Immature natural killer cell (primary cell): ENCODE measurements at places on chromosomes 3 and 15. TPM values are rescaled to one million over a fixed set of nuclear protein-coding genes. Genes with fewer than 3 reads are reported as not detected.

DNA sequence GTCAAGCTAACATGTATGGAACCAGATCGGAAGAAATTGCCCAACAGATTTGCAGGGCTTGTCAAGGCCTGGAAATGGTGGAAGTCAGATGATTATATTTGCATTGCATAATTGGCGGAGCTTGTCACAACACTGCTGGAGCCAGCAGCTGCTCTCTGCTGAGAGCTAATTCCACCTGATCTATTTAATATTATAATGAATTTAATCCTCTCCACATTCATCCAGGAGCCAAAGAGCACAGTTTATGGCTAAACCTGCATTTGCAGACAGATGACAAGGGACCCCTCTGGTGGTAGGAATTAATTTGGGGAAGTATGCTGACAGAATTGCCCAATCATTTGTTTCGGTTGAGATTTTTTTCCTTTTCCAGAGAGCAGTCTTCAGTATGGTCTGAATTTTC is 730.2 kb downstream of the TUSC7 start:
- H3K36me3 ChIP-seq: no peaks in the 10 kb centered on the region
- no peaks in the 10 kb centered on the region for H3K27me3 ChIP-seq

DNA sequence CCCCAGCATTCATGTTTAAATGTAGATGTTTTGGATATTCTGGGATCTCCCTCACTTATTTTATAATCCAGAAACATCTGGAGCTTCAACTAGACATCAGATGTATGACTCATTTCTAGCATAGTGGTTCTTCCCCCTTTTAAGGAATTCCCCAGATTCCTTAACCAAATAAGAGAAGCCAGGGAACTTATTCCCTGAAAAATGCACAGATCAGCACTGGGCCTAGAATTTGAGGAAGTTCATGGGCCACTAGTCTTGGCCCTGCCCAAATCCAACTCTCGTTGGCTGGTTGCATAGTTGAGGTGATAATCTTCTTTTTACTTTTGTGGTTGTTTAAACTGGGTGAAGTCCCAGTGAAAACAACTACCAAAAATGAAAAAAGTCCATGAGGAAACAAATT is 20.4 kb downstream of the RARRES1 start:
- no peaks in the 10 kb centered on the region for H3K27me3 ChIP-seq
- H3K4me3 ChIP-seq: no peak overlapping the region
- H3K36me3 ChIP-seq: peaks cover 45% of the 10 kb centered on the region
- H3K4me1 ChIP-seq: peaks cover 25% of the 10 kb centered on the region

DNA sequence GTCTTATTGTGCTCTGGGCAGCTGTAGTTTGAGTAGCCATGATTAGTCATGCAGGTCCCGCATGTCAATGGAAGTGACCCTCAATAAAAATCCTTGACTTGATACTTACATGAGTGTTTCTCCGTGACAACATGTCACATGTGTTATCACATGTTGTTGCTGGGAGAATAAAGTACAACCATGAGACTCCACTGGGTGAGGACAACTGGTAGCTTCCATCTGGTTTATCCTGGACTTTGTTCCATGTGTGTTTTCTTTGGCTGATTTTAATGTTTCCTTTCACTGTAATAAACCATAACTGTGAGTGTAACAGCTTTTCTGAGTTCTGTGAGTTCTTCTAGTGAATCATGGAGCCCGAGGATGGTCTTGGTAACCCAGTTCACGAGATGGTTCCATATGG is 63.1 kb upstream of the NDN start:
- H3K27me3 ChIP-seq: no peaks in the 10 kb centered on the region
- DNase-seq: no peak
- no peak overlapping the region for H3K4me3 ChIP-seq
- no peaks in the 10 kb centered on the region for H3K4me1 ChIP-seq
- H3K27ac ChIP-seq: no peak overlapping the region

GRCh38 chr15:93332168-93332553 is 243.2 kb upstream of the RGMA start:
- no peak overlapping the region for H3K27ac ChIP-seq
- H3K36me3 ChIP-seq: no peaks in the 10 kb centered on the region
- no peaks in the 10 kb centered on the region for H3K4me1 ChIP-seq
- peaks cover 7% of the 10 kb centered on the region for H3K27me3 ChIP-seq
- no peak for DNase-seq
- H3K4me3 ChIP-seq: no peak overlapping the region

- H3K36me3 ChIP-seq: peaks cover 21% of the 10 kb centered on the region
- H3K27me3 ChIP-seq: no peaks in the 10 kb centered on the region
- DNase-seq: no peak
- peaks cover 54% of the 10 kb centered on the region for H3K4me1 ChIP-seq
These were observed 26.4 kb downstream of the CBLB start for GRCh38 chr3:105842449-105842848.

DNA sequence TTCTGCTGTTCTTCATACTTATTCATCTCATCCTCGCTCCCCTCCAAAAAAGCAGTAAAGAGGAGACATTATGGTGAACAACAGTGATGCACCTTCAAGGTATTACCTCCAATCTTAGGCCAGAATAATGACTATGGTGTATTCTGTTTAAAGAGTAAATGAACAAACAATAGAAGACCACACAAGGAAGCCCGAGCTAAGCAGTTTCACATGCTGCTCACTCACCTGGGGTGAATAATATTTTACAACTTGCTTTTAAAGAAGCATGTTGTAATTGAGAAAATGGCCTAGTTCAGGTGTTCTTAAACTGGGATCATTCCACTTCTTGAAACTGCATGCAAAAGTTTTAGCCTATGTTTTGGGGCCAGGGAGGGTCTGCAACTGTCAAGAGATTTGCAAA is 581.2 kb downstream of the FOXP1 start:
- H3K4me3 ChIP-seq: no peak overlapping the region
- H3K4me1 ChIP-seq: peaks cover 40% of the 10 kb centered on the region
- H3K36me3 ChIP-seq: no peaks in the 10 kb centered on the region
- no peaks in the 10 kb centered on the region for H3K27me3 ChIP-seq
- no peak for DNase-seq
- no peak overlapping the region for H3K27ac ChIP-seq

DNA sequence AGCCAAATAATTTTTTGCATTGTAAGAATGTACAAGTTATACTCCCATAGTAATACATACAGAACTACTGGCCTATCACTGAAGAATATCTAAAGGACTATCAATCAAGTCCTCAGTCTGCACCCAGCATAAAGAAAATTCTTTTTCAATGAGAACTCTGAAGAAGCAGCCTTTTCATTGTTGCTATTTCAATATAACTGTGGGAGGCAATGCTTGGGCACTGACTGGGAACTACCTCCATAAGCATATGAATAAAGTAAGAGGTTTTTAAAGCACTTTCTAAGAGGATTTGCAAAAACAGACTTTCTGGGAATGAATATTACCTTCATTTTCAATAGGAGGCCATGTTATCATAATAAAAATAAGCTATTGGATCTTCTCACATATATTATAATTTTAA is 24.6 kb upstream of the NECTIN3 start:
- H3K36me3 ChIP-seq: no peaks in the 10 kb centered on the region
- no peak overlapping the region for H3K27ac ChIP-seq
- DNase-seq: no peak

The CLRN1 gene
- not detected for polyA plus RNA-seq

The ECE2 gene
- not detected for polyA plus RNA-seq

The RSRC1 gene
- polyA plus RNA-seq: 37.1 TPM

The TNNC1 gene
- polyA plus RNA-seq: not detected
